ENCODE measurements at places on chromosomes 7 and 10. TPM values are rescaled to one million over a fixed set of nuclear protein-coding genes. Genes with fewer than 3 reads are reported as not detected.

GRCh38 chr7:42976371-42976770 is 44.2 kb downstream of the MRPL32 start:
- no peak overlapping the region for H3K27ac ChIP-seq
- no peaks in the 10 kb centered on the region for H3K27me3 ChIP-seq
- no peak overlapping the region for H3K4me3 ChIP-seq
- H3K4me1 ChIP-seq = peaks cover 15% of the 10 kb centered on the region
- DNase-seq = no peak

DNA sequence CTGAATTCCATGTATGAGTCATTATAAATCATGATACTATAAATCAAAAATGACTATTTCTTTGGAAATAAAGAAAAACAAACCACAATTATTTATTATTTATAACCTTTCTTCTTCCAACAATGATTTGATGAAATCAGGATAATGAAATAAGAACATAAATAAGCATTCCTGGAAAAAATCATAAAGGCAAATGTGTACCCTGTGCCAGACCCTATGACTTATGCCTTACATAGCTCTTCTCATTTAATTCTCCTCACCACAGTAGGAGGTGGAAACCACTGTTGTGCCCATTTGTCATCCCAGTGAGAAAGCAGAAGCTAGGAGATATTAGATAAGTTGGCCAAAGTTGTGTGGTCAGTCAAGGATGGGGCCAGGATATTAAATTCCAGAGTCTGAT is 255.1 kb downstream of the DOCK4 start:
- no peak overlapping the region for H3K27ac ChIP-seq
- H3K36me3 ChIP-seq = no peaks in the 10 kb centered on the region
- H3K4me1 ChIP-seq = no peaks in the 10 kb centered on the region
- DNase-seq = no peak
- no peak overlapping the region for H3K4me3 ChIP-seq

- no peaks in the 10 kb centered on the region for H3K27me3 ChIP-seq
- H3K4me3 ChIP-seq = peak overlapping the region; percentile 75
- H3K27ac ChIP-seq = peak overlapping the region; percentile 98
- DNase-seq = peak; percentile 51
Measured at GRCh38 chr7:54757711-54758110, 1.3 kb downstream of the SEC61G start.

DNA sequence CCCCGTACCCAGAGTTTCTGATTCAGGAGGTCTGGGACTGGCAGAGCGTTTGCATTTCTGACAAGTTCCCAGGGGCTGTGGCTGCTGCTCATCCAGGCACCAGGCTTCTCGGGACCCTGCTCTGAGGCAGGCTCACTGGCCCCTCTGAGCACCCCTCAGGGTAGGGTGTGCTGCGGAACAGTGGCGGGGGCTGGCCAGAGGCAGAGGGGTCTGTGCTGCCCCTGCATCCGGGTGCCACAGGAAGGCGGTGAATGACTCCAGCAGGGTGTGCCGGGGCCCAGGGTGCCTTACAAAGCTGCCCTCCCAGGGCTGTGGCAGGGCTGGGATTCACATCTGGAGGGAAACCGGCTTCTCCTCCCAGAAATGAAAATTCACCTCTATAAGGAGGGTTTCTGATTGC is 77.4 kb downstream of the CHST15 start:
- no peak overlapping the region for H3K4me3 ChIP-seq
- no peak overlapping the region for H3K27ac ChIP-seq
- H3K27me3 ChIP-seq = no peaks in the 10 kb centered on the region
- no peaks in the 10 kb centered on the region for H3K36me3 ChIP-seq
- DNase-seq = peak; percentile 39

GRCh38 chr7:3103614-3104398 is 60.1 kb upstream of the CARD11 start:
- no peaks in the 10 kb centered on the region for H3K36me3 ChIP-seq
- no peak for DNase-seq
- H3K27me3 ChIP-seq = no peaks in the 10 kb centered on the region
- H3K27ac ChIP-seq = no peak overlapping the region

DNA sequence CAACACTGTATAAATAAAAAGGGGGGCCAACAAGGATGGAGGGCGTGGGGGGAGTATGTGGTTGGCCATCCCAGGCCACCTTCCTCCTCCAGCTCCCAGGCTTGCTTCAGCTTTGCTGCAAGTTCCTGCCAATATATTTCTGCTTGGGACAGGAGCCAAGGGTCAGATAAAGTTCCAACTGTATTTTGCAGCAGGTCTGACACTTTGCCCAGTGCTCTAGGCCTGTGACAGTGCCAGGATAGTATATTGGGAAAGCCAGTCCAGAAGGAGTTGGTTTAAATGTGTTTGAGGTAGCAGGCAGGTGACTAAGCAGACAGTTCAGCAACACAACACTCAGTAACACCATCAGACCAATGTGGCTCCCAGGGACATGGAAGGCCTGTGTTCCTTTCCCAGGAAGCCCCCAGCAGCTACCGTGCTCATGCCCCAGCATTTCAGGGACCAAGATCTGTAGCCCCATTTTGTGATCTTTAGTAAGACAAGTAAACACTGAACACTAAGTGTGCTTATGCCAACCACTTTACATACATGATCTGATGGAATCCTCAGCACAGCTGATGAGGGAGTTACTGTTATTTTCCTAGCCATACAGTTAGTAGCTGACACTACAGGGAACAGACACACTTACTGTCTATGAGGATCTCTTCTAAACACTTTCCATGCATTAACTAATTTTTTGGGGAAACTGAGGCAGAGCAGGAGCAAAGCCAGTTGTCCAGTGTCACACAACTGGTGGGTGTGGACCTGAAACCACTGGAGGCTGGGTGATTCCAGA is 38.9 kb downstream of the DNAJB12 start:
- DNase-seq = peak; percentile 84
- H3K27me3 ChIP-seq = no peaks in the 10 kb centered on the region
- H3K4me3 ChIP-seq = no peak overlapping the region
- H3K36me3 ChIP-seq = no peaks in the 10 kb centered on the region
- peaks cover 33% of the 10 kb centered on the region for H3K4me1 ChIP-seq
- H3K27ac ChIP-seq = peak overlapping the region; percentile 60

- no peak overlapping the region for H3K4me3 ChIP-seq
- no peak overlapping the region for H3K27ac ChIP-seq
- no peak for DNase-seq
- no peaks in the 10 kb centered on the region for H3K4me1 ChIP-seq
- H3K27me3 ChIP-seq = no peaks in the 10 kb centered on the region
- no peaks in the 10 kb centered on the region for H3K36me3 ChIP-seq
Measured at GRCh38 chr7:77674878-77675277, 21.4 kb upstream of the RSBN1L start.

DNA sequence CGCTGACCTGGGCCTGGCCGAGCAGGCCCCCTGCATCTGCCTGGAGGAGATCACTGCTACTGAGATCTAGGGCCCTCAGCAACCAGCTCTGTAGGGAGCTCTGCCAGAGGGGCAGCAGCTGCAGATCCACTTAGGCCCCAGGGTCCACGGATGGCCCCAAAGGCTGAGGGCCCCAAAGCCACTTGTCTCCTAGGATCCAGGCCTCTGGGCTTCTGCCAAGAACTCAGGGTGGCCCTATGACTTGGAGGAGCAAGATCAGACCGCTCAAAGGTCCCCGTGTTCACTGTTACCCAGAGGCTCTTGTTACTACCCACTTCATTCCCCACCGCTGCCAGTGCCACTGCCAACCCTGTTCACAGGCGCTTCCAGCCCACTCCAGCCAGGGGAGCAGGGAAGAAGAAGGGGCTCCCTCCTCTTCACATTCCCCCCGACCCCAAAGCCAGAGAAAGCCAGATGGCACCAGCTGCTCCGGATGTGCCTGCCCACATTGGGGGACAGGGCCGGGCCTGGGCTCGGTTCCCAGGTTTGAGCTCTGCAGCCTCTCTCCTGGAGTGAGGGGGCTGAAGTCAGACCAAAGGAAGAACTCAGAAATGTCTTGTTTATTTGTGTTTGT is 7.6 kb downstream of the LZTS2 start:
- H3K27me3 ChIP-seq = no peaks in the 10 kb centered on the region
- DNase-seq = peak; percentile 82
- H3K27ac ChIP-seq = no peak overlapping the region
- no peak overlapping the region for H3K4me3 ChIP-seq
- peaks cover 43% of the 10 kb centered on the region for H3K36me3 ChIP-seq
- peaks cover 12% of the 10 kb centered on the region for H3K4me1 ChIP-seq

DNA sequence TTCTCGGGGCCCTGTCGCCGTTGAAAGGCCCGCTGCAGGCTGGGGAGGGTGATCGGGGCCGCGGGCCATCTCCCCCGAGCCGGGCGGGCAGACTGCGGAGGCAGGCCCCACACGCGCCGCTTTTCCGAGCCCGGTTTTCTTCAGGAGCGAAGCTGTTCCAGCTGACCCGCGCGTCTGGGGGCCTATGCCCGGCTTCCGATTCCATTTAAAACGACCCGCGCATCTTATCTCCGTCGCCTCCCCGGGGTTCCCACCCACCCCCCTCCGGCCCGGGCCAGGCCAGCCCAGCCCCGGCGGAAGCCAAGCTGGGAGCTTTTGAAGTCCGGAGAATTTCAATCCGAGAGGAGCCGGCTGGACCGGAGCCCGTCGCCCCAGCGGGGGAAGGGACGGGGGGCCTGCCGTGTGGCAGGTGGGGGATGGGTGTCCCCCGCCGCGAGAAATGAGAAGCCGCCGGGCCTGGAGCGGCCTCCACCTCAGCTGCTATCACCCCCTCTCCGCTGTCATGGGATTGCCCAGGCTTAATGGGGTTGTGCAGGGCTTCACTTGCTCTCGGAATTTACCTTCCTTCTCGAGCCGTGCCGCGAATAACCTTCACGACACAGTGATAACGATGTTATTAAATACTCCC is 3.1 kb upstream of the EVX1 start:
- no peak overlapping the region for H3K4me3 ChIP-seq
- peaks cover 18% of the 10 kb centered on the region for H3K4me1 ChIP-seq
- H3K27me3 ChIP-seq = peaks cover 47% of the 10 kb centered on the region
- no peak for DNase-seq
- no peaks in the 10 kb centered on the region for H3K36me3 ChIP-seq
- H3K27ac ChIP-seq = no peak overlapping the region

DNA sequence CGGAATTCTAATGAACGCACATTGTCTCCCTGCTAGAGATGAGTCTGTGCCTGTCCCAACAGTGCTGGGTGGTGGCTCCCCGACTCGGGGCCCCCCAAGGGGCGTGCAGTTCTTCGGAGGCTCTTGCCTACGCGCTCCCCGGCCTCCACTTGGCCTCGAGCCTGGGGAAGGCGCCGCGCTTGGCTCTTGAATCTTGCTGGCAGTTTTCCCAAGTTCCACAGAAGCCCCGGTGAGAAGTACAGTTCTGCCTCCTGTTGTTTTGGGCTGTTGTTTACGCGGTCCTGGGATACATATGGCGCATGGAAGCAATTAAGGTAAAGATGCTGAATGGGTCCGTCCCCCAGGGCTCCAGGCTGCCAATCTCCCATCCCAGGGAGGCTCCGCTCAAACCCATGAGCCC is 32.6 kb upstream of the UNCX start:
- peaks cover 7% of the 10 kb centered on the region for H3K4me1 ChIP-seq
- no peak overlapping the region for H3K27ac ChIP-seq
- H3K27me3 ChIP-seq = peaks cover 15% of the 10 kb centered on the region
- no peak for DNase-seq

DNA sequence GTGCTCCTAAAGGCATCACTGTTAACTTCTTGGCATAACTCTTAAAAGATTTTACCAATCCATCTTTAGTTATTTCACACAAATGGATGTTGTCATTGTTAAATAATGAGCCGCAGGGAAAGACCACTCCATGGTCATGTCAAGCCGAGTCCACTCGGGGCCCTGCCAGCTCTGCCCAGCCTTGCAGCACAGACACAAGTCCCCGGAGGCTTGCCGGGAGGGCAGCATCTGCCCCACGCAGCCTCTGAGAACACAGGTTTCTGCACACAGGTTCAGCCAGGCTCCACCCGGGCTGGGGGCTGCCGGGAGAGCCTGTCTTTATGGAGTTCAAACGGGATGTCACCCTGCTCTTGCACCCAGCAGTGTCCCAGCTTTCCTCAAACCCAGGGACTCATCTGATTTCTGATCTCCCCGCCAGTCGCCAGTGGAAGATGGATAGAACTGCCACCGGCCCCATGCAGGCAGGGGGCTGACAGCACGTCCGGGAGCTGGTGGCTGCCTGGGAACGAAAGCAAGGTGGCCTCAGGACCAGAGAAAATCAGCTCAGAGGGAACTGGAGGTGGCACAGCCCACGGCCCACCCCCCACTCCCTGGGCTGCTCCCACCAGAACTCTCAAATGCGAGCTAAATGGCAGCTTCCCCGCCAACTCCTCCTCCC is 156.2 kb downstream of the TCERG1L start:
- H3K27ac ChIP-seq = no peak overlapping the region
- H3K4me3 ChIP-seq = no peak overlapping the region
- no peaks in the 10 kb centered on the region for H3K27me3 ChIP-seq
- no peak for DNase-seq

DNA sequence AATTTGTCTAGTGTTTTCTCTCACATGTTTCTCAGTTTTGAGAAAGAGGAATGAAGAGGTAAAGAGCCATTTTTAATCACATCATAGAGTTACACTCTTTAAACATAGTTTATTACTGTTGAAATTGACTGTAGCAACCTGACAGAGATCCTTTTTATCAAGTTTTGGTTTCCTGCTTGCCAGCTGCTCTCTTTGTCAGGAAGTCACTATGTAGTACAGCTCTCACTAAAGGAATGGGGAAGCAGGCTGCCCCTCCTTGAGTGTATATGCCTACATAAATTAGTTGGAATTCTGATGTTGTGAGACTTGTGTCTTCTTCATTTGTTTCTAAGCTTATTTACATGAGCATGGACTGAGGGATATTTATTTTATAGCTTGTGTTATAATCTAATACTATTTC is 1274.0 kb upstream of the CELF2 start:
- no peaks in the 10 kb centered on the region for H3K36me3 ChIP-seq
- no peak overlapping the region for H3K4me3 ChIP-seq
- H3K4me1 ChIP-seq = no peaks in the 10 kb centered on the region
- H3K27ac ChIP-seq = no peak overlapping the region

- no peak for DNase-seq
- H3K27me3 ChIP-seq = peaks cover 26% of the 10 kb centered on the region
- H3K36me3 ChIP-seq = no peaks in the 10 kb centered on the region
- no peaks in the 10 kb centered on the region for H3K4me1 ChIP-seq
Measured at GRCh38 chr7:151825721-151826120, 51.2 kb downstream of the PRKAG2 start.

GRCh38 chr10:101241840-101242707 is 12.8 kb upstream of the LBX1 start:
- H3K36me3 ChIP-seq = no peaks in the 10 kb centered on the region
- no peak overlapping the region for H3K27ac ChIP-seq
- H3K4me3 ChIP-seq = no peak overlapping the region
- peaks cover 59% of the 10 kb centered on the region for H3K27me3 ChIP-seq

DNA sequence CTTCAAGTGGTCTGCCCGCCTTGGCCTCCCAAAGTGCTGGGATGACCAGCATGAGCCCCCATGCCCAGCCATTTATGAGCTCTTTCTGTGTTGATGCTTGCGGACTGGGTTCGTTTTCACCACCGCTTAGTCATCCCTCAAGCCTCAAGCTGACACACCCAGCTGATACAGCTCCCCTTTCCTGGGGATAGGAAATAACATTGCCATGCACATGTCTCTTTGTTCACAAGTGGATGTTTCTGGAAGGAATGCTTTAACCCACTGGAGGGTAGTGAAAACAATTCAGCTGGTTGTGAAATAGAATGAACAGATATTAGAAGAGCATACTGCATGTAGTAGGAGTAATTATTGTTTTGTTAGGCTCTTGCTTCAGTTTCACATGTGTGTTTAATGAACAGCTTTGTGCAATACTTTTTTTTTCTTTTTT is 8.5 kb upstream of the METTL27 start:
- H3K27me3 ChIP-seq = no peaks in the 10 kb centered on the region
- no peaks in the 10 kb centered on the region for H3K36me3 ChIP-seq

The LZTS2 gene
- total RNA-seq = 127 TPM

The PON1 gene
- total RNA-seq = not detected

The PLA2G12B gene
- not detected for total RNA-seq

The MBL2 gene
- under 0.01 TPM for total RNA-seq

The ACHE gene
- total RNA-seq = under 0.01 TPM

The PNLIPRP1 gene
- total RNA-seq = not detected

The VAX1 gene
- total RNA-seq = not detected

Measured in osteoblast (primary cell).